IPS DF 6.9 (cell line): ENCODE measurements at places on chromosomes 3 and 15.

DNA sequence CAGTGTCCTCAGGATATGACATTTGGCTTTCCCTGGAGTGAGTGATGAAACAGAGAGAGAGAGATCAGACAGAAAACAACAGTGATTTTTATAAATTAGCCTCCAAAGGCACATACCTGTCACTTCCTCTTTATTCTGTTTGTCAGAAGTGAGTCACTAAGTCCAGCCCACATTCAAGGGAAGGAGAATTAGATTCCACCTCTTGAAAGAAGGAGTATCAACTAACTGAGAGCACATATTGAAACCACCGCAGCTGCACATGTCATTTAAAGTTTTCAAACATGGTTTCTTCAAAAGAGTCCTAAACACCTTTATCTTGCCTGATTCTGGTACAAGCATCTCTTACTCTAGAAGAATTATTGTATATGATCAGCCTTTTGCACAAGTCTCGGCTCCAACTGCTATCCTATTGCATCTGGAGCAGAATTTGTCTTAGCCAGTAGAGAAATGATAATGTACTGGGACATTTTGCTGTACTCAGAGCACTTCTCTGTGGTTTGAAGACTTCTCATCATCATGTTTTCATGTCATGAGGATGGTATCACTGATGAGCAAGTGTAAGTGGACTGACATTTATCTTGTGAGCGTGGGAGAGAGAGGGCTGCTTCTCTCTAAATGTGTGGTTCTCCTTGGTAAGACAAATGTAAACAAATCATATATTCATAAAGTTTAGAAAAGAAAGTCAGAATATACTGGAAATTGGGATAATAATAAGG lies 338.9 kb upstream of the CFAP20DC start:
- no peak for DNase-seq

DNA sequence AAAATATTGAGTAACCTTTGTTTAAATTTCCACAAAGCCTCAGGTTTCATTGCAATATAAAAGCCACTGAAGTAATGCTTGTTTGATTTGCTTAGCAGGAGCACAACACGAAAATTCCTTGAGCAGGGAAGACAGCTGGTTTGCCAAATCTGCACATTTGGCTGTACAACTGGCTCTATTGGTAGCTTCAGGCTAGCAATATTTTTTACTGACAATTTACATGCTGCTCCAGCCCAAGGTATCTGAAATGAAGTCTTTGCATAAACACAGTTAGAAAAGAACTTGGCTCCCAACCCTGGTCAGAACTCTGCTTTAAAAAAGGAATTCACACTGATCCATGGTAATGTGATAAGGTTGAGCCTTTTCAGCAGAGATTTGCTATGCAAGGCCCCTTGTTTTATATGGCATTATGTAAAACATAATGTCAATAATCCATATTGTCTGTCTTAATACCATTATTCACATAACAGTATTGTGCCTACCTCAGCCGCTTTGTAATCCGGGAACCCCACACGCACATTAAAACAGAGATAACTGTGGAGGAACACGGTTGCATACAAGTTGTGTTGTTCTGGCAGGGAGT lies 55.7 kb upstream of the CHL1 start:
- DNase-seq, result no peak

DNA sequence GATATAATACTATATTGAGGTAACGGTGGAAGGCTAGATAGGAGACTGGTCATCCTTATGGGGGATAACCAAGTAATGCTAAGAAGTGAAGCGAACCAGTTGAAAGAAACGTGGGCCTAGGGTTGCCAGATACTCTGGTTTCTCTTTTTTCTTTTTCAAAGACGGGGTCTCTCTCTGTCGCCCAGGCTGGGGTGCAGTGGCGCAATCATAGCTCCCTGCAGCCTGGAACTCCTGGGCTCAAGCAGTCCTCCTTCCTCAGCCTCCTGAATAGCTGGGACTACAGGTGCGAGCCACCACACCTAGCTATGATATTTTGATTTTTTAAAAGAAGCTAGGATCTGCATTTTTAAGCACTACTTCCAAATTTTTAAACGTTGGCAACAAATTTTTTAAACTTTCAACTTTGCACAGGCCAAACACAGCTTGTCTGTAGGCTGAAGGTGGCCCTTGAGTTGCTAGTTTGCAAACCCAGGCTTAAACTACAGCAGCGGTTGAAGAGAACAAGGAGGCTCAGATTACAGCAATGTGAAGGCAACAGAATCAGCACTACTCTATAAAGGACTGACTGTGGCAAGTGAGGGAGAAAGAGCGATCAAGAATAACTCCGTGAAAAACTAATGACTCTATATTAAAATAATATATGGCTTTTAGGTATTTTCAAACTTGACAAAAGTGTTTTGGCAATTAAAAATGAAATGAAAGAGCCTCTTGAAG lies 1.2 kb upstream of the RUBCN start:
- no peak for DNase-seq

DNA sequence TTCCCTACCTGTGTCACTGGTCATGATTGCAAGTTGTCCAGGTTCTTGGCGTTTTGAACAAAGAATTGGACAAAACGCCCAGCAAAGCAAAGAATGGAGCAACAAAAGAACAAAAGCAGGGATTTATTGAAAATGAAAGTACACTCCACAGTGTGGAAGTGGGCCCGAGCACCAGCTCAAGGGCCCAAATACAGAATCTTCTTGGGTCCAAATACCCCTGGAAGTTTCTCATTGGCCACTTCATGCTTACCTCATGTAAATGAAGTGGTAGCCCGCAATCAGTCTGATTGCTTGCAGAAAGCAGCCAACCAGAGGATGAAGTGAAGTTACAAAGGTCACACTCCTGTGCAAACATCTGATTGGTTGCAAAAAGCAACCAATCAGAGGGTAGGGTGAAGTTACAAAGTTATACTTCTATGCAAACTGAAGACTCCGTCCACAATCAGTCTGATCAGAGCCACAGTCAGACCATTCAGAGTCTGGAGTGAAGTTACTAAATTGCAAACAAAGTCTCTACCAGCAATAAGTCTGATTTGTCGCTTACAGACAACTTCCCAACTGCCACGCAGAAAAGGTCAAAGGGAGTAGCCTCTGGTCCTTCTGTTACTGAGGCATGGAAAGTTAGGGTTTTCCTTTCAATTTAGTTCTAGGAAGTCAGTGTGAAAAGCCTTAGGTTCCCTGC lies 8.3 kb upstream of the TM4SF1 start:
- no peak for DNase-seq

GRCh38 chr3:52055537-52056351 lies 627 bp downstream of the DUSP7 start:
- DNase-seq, result no peak
